ENCODE measurements at places on chromosomes 12 and 14.

- peak; percentile 37 for DNase-seq
Measured at GRCh38 chr14:50733494-50733893, 65.4 kb upstream of the SAV1 start.

GRCh38 chr12:31750747-31751039 lies 21.9 kb upstream of the AMN1 start:
- DNase-seq, result no peak

DNA sequence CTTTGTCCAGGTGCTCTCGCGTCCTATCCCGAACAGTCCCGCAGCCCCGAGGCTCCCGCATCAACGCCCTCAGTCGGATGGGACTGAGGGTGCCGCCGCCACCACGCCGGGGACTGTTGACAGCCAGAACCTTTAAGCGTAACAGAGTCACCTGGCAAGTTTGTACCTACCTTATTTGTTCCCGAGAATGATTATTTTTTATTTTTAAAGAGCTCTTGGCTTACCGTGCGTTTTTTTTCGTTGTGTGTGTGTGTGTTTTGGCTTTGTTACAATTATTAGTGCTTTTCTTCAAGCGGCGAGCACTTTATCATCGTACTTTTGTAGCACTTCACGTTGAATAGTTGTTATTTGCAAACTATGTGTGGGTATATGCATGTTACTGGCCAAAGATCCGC lies 463 bp downstream of the COA8 start:
- DNase-seq, result no peak

DNA sequence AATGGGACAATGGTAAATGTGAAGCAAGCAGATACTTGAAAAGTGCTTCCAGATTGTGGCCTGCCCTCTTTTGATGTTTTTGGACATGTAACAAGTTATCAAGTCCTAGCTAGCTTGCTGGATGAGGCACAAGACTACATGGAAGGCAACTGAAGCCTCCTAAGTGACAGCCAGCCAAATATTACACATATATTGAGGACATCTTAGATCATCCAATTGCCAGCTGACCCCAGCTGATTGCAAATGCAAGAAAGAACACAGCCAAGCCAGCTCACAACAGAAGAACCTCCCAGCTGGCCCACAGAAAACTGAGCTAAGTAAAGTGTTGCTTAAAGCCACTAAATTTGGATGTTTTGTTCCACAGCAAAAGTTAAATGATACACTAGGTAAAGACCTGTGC lies 156.9 kb downstream of the SRGAP1 start:
- no peak for DNase-seq

DNA sequence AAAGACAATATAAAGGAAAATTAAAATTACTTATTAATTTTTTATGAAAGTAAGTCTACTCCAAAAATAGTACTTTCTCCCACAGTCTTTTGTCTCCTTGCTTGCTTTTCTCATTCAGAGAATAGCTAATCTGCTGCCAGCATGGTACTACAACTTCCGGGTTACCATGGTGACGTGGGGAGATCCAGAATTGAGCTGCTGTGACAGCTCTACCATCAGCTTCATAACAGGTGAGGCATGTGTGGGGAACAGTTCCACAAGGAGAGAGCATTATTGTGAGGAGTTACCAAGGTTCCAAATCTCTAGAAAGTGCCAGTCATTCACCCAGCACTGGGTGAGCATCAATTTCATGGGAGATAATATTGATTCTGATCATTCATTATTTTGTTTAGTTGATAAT lies 197.8 kb downstream of the PTPRO start:
- no peak for DNase-seq

DNA sequence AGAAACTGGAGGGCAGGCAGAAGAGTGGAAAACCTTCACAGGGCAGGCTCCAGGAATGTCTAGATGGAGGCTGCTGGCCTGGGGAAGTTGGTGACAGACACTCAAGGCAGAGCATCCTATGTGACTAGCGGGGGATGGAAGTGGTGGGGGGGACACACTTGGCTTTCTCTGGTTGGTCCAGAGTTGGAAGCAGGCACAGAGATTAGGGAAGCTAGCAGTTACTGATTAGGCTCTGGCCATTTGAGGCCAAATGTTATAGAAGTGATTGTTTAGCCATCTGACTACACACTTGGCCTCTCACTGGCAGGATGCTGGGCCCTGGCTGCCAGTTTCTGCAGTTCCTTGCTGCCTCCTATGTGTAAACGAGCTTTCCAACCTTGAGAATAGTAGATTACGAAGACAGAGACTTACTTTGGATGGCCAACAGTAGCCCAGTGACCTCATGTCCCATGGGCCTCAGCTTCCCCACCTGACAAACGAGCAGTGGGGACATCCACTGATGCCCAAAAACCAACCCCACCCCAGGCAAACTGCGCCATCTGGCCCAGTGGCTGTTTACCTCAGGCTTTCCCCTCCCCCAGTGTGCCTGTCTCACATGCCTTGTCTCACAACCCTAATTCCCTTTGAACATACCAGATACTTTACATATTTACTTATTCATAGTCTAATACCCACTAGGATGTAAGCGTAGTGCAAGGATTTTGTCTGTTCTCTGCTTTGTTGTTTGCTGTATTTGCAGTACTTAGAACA lies 102.7 kb downstream of the PAPLN start:
- DNase-seq, result no peak

GRCh38 chr14:104999361-104999760 lies 13.8 kb downstream of the CLBA1 start:
- no peak for DNase-seq

DNA sequence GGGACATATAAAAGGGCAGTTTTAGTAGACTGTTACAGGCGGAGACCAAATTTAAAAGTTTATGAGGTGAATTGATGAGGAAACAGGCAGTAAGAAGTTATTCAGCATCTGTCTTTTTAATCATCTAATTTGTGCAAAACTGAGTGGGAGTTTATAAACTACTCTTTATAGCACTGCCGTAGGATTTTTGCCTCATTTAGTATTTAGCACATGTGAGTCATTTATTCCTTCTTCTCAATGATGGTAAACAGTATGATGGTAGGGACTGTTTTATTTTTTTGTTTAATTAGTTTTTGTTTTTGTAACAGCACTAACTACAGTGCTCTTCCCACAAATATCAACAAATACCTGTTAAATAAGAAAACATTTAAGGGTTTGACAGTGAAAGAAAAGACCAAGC lies 20.6 kb downstream of the TOGARAM1 start:
- no peak for DNase-seq

DNA sequence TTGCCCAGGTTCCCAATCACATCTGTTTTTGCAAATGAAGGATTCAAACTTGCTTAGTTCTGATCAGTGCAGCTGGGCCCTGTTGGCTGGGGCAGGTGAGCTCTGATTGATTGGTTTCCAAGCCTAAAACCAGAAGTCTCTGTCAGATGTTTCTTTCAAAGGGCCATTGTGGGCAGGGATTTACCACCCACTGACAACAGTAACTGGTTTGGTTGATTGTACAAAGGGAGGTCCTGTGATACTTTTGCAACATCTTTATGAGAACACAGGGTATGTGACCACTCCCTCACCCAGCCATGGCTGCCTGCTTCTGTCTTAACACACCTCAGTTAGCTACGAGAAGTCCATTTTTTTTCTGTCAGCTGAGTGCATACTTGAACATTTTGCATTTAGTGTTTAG lies 184.1 kb downstream of the FLRT2 start:
- DNase-seq, result no peak

- DNase-seq, result no peak
Measured at GRCh38 chr12:63967358-63968145, 123.1 kb downstream of the SRGAP1 start.

DNA sequence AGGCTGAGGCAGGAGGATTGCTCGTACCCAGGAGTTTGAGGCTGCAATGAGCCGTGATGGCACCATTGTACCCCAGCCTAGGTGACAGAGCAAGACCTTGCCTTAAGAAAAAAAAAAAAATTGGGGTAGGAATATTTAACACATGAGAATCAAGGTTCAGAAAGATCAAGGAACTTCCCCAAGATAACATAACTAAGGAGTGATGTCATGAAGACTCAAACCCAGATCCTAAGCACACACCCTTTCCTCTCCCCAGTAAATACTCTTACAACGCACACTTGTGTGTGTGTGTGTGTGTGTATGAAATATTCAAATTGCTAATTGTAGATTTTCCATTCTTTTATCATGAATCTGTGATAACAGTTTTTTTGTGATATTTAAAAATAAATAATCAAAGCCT lies 90.6 kb upstream of the NUDT4 start:
- DNase-seq, result no peak

DNA sequence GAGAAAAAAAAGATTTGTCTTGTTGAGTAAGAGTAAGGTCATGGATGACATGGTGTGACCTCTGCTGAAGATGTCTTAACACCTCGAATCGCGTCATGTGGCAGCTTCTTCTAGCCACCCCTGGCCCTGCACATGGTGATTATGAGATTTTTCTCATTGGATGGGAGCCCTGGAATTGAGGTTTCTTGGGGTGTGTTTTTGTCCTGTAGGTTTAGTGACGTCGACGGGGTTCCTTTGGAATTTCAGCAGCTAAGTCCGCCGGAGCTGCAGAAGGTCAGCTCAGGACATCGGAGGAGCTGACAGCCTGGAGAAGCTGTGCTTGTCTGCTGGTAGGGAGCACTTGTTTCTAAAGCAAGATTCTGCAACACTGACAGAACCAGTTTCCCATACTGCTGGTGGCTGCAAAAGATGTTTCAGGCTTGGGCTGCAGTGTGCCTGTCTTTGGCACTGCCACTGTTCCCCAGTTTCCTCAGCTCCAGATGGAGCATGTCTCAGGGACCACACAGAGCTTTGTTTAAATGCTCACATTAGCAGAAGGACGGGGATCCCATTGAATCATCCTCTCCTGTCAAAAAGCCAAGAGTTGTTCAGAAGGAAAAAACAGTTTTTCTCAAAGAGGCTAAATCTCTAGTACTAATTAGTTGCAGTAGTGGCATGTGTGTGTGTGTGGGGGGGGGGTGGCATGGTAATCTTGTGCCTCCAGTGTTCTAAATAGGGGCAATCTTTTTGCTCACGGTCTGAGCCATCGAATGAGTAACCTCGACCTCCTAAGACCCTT lies 5.2 kb upstream of the FOS start:
- no peak for DNase-seq

DNA sequence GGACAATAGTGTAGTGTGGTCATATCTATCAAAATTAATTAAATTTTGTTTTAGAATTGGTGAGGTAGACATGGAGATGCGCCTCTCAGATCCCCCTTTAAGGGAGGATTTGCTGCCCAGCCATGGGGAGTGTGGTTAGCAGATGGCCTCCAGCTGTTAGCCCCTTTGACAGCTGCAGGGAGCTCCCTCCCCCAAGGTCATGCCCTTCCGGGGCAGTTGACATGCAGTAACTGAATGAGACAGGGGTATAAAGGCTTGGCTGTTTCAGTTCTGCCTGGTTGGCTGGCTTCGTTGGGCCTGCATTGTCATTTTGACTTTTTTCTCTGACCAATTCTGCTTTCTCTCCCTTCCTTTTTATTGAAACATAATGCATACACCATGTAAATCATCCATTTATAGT lies 291.5 kb upstream of the SRRM4 start:
- no peak for DNase-seq

All from NCI-H2029 (cell line).